Naive thymus-derived CD8-positive, alpha-beta T cell (primary cell): ENCODE measurements at places on chromosomes 7 and 10.
A peak's percentile ranks its signal among the peaks of the same experiment; 100 is the strongest.

- no peak for DNase-seq
These were observed 145.7 kb upstream of the SH2B2 start for GRCh38 chr7:102140952-102141370.

- peak; percentile 44 for DNase-seq
These were observed 61.0 kb downstream of the PDGFA start for GRCh38 chr7:458511-459245.

DNA sequence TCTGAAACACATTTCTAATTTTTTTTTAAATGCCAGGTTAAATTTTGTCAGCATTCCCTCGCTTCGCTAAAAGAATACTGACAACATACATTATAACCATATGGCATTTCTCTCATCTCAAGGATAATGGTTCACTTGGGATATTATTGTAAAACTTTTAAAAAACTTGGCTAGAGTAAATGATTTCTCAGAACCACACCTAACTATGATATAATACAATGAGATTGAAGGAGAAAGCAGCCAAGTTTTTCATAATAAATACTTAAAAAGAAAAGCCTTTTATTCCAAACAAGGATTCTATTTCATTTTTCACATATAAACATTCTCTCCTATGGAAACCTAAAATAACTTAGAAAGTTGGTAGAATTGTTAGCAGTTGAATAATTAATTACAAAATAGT lies 413.9 kb downstream of the HGF start:
- no peak for DNase-seq

DNA sequence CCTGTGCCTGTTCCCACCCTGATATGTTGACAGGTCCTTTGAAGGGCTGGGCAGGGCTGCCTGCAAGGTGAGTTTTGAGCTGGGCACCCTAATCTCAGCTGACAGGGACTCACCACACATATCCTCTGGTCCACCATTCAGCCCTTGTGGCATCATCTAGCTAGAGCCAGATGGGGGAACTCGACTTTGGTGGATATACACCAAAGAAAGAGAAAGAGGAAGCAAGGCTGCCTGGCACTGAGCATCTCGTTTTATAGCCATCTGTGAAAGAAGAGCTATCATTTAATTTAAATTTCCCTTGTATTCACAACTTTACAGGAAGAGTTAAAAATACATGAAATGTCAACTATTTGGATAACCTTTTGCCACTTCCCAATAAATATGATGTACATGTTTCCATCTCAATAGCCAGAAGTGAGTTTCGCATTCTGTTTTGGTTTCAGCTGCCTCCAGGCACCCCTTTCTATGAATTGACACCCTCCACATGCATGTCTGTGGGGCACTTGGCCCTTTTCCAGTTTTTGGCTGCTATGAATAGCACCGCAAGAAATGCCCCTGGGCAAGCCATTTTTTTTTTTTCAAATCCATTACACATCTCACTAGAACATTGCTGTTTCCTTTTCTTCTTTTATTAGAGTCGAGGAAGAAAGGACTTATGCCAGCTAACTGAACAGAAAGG lies 22.9 kb upstream of the GRB10 start:
- no peak for DNase-seq

DNA sequence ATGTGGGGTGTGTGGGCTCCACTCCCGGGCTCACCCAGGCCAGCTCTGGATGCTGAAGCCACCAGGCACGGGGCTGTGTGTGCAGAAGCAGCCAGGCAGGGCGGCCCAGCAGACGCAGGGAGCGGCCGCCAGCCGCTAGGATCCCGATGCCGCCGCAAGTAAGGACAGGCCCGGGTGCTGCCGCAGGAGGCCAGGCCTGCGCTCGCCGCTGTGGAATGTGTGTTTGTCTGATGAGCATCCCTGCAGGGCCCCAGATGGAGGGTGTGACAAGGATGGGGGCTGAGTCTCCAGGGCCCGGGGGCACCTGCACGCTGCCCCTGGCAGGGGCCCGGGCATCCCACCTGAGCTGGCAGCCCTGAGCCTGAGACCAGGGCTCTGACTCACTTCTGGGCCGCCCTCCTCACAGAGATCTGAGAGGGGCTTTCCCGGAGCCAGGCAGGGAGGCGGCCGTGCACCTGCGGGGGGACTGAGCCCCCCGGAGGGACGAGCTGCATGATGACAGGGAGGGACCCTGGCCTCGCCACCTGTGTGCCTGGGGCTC lies 101.5 kb downstream of the FOXL3 start:
- no peak for DNase-seq

- DNase-seq: no peak
These were observed 365.9 kb downstream of the PHTF2 start for GRCh38 chr7:78164459-78164858.

GRCh38 chr7:109752068-109752467 lies 1182.4 kb downstream of the DNAJB9 start:
- no peak for DNase-seq

DNA sequence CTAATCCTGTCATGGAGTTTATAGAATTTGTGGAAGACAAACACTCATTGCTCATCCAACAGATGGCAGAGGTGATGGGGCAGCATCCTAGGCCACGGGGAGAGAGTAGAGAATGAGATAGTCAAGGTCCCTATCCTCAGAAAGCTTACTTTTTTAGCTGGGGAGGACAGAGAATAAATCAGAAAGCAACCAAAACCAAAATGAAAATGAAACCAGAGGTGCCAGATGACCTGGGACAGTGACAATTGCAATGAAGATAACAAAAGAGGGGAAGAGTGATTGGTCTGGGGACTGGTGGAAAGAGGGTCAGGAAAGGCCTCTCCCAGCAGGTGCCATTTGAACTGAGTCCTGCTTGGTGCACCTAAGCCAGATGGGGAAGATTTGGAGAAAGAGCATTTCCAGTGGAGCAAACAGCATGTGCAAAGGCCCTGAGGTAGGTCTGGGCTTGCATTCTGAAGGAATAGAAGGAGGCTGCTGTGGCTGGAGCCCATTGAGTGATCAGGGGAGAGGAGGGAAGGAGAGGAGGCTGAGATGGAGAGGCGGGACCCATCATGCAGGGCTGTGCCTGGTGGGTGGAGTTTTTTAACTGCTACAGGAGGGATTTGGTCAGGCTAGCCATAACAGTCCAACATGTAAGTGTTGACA lies 164.1 kb downstream of the RPS24 start:
- DNase-seq: no peak

DNA sequence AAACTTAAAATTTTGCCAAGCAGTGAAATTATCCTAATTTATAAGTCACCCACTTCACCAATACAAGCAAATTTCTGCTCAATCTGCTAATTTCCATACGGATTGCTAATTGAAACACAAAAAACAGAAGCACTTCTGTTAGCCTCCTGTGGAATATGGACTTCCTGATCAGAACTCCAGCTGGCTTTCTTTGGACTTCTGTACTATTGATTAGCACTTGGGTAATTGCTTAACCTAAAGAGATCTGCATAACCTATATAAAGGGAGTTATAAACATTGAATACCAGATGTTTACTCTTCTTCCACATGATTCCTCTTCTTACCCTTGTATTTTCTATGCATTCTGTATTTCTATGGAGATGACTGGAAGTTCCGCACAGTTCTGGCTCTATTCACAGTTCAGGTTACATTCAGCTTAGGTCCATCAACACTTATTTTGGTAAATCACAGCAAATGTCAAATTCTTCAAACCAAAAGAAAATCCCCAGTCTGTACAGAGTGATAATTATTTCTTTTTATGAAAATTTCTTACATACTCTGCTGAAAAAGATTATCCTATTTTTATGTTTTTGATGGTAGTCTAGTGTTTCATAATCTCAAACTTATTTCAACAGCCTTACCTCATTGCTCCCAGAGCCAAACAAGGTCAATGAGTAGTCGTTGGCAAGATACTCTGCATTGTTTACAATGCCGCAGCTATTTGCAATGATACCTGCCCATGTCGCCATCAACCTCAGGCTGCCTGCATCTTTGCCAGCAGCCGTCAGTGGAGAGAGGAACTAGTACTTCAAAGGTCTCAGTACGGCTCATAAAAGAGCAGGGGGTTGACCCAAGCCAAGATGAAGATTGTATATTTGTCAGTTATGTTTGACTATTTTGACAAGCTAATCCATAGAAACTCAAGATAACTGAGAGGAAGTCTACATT lies 225.6 kb downstream of the AHR start:
- DNase-seq: no peak

GRCh38 chr7:104978460-104978859 lies 35.5 kb upstream of the KMT2E start:
- DNase-seq: no peak

DNA sequence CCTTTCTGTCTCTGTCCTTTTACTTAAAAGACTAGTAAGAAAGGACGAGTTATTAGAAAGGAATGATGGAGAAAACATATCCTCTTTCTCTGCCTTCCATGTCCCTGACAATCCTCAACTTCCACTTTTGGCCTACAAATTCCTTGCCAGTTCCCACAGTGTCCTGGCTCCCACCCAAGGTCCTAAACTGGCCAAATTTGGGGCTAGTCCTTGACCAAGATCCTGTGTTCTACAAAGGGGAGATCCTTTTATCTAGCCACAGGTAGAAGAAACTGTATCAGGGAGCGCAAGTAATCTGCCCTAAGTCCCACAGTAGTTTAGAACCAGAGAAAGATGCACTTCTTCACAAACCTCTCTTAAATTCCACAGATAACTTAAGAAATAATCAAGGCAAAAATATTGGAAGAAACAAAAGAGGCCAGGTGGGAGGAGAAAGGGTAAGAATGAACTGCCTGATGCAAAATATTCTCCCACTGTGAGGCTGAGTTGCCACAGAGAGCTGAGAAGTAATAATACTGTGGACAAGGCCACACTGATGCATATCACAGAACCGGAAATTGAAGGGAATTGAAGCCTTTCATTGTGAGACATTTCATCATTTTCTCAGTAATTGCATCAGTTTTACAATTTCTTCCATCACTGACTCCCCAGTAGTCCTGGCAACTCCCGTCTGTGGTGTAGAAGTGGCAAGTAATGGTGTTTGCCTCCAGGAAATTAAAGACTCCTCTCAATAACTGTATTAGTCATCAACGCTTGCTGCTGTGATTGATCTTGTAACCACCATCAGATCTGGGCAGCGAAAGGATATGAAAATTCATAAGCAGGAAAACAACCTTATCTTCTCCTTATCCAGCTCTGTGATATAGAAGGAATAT lies 47.2 kb downstream of the DNAJC12 start:
- DNase-seq: no peak

DNA sequence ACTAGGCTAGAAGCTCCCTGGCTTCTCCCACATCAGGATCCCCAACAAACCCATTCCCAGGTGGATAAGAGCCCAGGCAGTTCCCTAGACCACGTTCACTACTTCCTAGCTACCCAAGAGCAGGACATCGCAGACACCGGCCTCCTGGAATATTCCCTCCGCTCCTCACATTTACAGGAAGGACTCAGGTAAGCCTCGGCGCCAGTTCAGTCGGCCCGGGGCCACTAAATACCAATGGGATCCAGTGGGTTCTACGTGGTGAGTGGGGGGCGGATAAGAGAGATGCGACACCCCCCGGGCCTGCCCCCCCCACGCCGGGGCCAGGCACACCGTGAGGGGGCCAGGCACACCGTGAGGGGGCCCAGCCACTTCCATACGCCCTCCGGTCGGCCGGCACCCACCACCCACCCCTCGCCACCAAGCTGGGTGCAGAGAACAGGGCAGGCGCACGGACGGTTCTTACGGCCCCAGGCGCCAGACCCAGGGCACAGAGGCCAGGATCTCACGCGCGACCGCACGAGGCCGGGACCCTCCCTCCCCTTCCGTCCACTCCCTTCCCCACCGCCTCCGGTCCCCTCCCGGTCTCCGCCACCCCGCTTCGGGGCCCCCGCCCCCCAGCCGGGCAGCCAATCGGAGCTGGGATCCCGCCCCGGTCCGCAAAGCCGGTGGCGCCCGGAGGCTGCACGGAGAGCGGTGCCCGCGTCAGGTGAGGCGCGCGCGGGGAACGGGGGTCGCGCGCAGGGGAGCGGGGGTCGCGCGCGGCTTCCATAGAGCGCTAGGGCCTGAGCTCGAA lies at the start of gene BLVRA:
Gene BLVRA (plus strand): TSS at position 652 of the 793 bp plus-strand sequence. CDS start 12,479 bp downstream, outside the sequence.
- peak; percentile 69 for DNase-seq
